NCI-H187 treated with DMSO at 0.1 percent for 48 hours (cell line): ENCODE measurements at places on chromosomes 7 and 10.

DNA sequence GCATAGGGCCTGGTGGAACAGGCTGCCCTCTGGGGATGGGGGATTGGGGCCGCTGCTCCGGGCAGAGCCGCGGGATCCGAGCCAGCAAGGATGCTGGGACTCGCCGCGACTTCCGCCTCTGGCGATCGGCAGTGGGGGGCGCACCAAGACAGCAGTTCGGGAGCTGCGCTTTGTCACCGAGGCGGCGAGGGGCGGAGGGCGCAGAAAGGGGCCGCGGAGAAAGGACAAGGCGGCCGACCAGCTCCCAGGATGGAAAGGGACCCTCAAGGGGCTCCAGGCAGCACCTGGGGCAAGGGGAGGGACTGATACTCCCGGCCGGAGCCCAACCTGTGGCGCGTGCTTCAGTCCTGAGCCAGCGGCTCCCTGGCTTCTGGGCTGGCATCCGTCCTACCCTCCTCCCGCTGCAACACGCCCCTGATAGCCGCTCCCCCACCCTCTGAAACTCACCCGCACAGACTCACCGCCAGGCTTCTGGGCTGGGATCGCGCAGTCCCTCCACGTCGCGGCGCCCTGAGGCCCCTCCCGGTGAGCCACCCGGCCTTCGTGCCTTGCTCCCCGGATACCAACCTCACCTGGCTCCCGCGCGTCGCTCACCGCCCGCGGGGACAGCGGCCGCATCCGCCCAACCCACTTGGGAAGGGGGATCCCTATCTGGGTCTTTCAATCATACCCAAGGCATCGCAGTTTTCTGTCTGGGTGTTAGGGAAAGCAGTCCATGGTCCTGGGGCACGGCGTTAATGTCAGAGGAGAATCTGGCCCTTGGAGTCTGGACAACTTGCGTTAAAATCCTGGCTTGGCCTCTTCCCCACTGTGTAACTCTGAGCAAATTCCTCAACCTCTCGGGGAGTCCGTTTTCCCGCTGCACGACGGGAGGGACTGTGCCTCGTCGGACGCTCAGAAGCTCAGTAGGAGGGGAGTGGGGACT, 7.0 kb upstream of the EVX1 start:
- DNase-seq, result no peak

GRCh38 chr10:90571481-90572258, 286.2 kb downstream of the HTR7 start:
- no peak for DNase-seq

DNA sequence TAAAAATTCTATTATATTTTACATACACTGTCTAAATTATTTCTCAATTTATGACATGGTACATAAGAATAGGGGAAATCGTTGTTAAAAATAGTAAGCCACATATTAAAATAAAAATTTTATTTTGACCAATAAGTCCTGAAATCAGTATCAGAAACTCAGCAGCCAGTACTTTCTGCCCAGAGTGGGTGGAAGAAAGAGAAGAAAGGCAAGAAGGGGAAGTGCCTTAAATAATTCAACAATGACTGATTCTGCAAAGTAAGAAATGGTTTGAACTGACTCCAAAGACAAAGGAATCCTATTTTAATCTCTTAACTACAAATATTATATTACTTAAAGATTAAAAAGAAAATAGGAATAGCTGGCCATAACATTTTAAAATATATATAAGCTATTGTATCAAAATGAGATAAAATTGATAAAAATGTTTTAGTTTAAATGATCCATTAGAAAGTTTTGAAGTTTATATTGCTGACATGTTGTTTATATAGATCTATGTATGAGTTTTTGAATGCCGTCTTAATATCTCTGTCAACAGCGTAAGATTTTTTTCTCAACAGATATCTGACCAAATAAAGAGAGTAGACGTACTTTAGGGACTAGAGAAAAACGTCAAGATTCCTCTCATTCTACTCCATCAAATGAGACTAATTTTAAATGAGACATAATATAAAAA, 30.2 kb upstream of the NRCAM start:
- no peak for DNase-seq

DNA sequence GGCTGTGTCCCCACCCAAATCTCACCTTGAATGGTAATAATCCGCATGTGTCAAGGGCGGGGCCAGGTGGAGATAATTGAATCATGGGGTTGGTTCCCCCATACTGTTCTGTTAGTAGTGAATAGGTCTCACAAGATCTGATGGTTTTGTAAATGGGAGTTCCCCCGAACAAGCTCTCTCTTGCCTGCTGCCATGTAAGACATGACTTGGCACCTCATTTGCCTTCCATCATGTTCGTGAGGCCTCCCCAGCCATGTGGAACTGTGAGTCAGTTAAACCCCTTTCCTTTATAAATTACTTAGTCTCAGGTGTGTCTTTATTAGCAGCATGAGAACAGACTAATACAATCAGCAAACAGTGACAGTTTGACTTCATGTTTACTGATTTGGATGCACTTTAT, 14.6 kb upstream of the R3HCC1L start:
- no peak for DNase-seq

DNA sequence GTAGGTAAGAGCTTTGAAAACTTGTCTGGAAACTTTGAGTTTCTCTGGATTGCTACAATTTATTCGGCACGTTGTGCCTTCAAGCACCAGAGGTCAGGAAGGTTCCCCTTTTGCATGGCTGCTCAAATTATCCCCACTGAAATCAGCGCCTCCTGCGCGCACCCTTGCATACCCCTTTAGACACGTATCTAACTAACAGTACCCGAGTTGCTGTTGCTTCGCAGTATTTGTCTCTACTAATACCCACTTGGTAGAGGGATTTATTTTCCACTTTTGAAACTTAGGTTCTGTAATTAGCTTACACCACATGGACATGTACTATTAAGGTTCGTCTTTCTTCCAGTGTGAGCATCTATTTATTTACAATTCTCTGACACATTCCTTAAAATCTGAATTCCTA, 1.6 kb downstream of the MEOX2 start:
- no peak for DNase-seq

GRCh38 chr7:47361746-47362215, 220.1 kb downstream of the TNS3 start:
- DNase-seq, result no peak
